ENCODE measurements at places on chromosomes 4 and X.

GRCh38 chr4:23631255-23631950 lies 258.4 kb downstream of the PPARGC1A start:
- no peak for DNase-seq

GRCh38 chr4:156790866-156791265 lies 180.7 kb downstream of the PDGFC start:
- no peak for DNase-seq

DNA sequence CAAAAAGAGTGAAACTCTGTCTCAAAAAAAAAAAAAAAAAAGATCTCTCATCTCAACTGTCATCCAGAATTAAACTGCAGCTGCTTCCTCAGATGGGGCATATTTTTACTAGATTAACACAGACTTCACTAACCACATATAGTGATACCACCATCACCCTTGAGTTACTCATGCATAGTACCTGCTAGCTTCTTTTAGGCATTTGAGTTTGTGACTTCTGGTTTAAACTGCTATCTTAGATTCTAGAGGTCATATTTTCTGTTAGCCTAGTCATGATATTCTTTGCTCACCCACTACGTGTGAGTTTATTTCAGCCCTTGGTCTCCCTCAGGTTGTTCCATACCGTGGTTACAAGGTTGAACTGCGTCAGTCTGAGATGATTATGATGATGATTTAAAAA lies 154.9 kb upstream of the BMP3 start:
- no peak for DNase-seq

GRCh38 chr4:27692158-27692557 lies 831.5 kb downstream of the STIM2 start:
- DNase-seq = no peak

GRCh38 chr4:113384600-113384999 lies 335.1 kb downstream of the ANK2 start:
- DNase-seq = no peak

DNA sequence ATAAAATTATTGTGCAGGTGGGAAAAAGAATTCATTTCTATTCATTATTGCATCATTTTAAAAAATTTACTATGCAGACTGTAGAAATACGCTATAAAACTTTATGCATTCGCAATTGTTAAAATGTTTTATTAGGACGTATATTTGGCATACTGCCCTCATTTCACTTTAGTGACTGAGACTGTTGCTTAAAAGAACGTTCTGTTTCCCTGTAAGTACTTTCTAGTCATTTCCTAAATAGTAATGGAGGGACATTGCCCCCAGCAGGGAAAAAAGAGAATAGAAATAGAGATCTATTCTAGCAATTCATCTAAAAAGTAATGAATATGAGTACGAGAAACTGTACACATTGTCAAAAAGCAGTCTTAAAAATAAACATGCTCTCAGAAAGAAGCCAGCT lies 1295.8 kb upstream of the TENM3 start:
- no peak for DNase-seq

DNA sequence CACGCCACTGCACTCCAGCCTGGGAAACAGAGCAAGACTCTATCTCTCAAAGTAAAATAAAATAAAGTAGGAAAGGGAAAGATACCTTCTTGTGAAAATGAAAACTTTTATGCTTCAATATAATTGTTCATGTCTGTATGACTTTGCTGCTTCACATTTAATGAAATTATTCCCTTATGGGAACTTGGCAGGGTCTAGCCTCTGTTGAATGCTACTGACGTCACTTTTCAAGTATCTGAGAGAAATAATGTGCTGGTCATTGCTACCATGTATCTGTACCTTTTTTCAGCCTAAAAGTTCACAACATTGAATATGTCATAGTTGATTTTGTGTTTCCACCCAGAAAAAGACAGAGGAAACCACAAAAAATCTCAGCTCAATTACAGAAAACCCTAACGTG lies 65.2 kb downstream of the PRDM5 start:
- DNase-seq = no peak

GRCh38 chr4:124941267-124941666 lies 228.7 kb upstream of the ANKRD50 start:
- DNase-seq = no peak

DNA sequence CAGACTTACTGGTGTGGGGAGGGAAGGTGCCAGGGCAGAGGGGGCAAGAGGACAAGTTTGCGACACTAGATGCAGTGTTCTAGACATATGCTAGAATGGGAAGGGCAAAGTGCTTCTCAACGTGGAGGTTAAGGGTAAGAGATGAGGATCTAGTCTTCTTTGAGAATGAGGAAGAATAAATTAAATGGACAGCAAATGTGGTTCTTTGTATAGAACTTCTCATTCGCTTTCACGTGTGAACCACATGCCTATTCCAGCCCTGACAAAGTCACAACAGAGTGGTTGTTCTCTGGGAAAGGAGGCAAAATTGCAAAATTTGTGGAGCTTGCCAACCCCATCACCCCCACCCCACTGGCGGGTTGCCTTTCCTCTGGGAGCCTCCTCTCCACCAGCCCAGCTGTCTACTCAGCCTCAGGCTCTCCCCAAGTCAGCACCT lies 1.5 kb upstream of the ANXA5 start:
- DNase-seq = no peak

GRCh38 chr4:94641702-94642560 lies 115.8 kb upstream of the BMPR1B start:
- DNase-seq = no peak

- DNase-seq = no peak
Observed at GRCh38 chr4:4761128-4761982, 98.1 kb upstream of the MSX1 start.

DNA sequence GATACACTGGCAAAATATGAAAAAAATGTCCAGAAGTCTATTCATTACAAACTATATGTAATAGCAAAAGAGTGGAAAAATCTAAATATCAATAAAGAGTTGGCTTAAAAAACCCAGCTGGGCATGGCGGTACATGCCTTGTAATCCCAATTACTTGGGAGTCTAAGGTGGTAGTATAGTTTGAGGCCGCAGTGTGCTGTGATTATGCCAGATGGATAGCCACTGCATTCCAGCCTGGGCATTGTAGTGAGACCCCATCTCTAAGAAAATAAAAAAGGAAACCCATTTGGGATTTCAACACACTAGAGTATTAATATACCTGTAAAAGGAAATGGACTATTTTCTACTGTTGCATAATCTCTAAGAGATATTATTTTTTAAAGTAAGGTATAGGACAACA lies 45.4 kb downstream of the AFF1 start:
- DNase-seq = no peak

- DNase-seq = no peak
Observed at GRCh38 chr4:123361195-123361861, 35.3 kb upstream of the SPRY1 start.

DNA sequence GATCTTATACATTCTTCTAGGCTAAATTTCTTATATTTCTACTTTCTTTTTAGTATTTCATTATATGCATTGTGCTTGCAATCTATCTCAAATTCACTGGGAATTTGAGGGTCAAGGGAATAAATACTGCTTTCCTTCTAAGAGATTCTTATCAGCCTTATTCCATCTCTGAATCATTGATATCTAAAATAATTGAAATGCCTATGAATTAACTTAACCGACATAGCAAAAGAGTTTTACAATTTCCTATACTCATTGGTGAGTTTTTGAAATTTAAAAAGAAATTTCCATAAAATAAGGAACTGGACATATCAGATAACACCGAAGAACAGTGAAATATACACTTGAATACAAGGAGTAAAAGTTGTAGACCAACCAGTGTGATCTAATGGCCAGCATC lies 373.7 kb downstream of the NAF1 start:
- DNase-seq = no peak

- DNase-seq = no peak
Observed at GRCh38 chr4:112332398-112332797, 35.2 kb downstream of the ALPK1 start.

- DNase-seq = no peak
Observed at GRCh38 chrX:154125391-154126040, 18.5 kb upstream of the OPN1LW start.

DNA sequence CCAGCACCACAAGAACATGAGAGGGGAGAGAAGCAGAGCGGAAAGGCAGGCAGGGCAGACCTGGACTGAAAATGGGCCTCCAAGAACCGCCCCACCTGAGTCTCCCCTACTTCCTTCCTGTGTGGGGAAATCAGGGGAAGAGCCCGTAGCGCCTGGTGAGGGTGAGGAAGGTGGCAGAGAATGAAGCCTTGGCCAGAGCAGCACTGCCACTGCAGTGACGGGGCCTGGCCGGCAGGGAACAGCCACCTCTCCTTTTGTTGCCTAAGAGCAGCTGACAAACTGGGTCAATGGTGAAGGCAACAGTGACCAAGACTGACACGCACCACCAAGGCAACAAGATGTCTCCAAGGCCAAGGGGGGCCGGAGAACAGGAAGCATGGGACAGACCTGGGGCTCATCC lies 58.4 kb upstream of the CBR4 start:
- DNase-seq = no peak

GRCh38 chr4:163331629-163332376 lies 593 bp downstream of the NPY1R start:
- no peak for DNase-seq

Data from activated T-helper 1 cell treated with Interleukin-2 at 50 U/mL for 16 hours (primary cell).